A549 treated with CORT108297 at 1 μM for 4 hours (cell line): ENCODE measurements at places on chromosomes 6 and 20. TPM values are rescaled to one million over a fixed set of nuclear protein-coding genes. Genes with fewer than 3 reads are reported as not detected.

Gene C6orf52
- total RNA-seq = 1.1 to 2.2 TPM (median 1.4 TPM) in 5 replicates

Gene EEF1A2
- 141 to 180 TPM (median 158 TPM) in 5 replicates for total RNA-seq

Gene RIPPLY2
- total RNA-seq = 0.17 to 0.65 TPM (median 0.50 TPM) in 5 replicates

Gene SIGLEC1
- 0.01 to 0.03 TPM (median 0.02 TPM) in 4 of 5 replicates, not detected in the other for total RNA-seq

Gene MYCT1
- total RNA-seq = 0.03 to 0.14 TPM (median 0.03 TPM) in 5 replicates

Gene DAAM2
- not detected in 5 replicates for total RNA-seq

Gene GZF1
- 9.2 to 11.8 TPM (median 9.6 TPM) in 5 replicates for total RNA-seq

Gene RTN4IP1
- total RNA-seq = 8.7 to 11.1 TPM (median 9.5 TPM) in 5 replicates

Gene MICAL1
- 11.3 to 17.9 TPM (median 14.6 TPM) in 5 replicates for total RNA-seq

Gene MYB
- total RNA-seq = 0.49 to 1.1 TPM (median 0.89 TPM) in 5 replicates

Gene CNR1
- total RNA-seq = 0.39 to 1.1 TPM (median 0.57 TPM) in 5 replicates

Gene WFDC2
- total RNA-seq = 0.20 to 0.23 TPM in 2 of 5 replicates, not detected in the others

Gene CPXM1
- 0.02 TPM in 1 of 5 replicates, not detected in the others for total RNA-seq

Gene PHACTR1
- 0.04 to 0.08 TPM in 2 of 5 replicates, not detected in the others for total RNA-seq

Gene MAS1
- total RNA-seq = not detected in 5 replicates

Gene STMND1
- not detected in 5 replicates for total RNA-seq

Gene SGK2
- 7.1 to 8.2 TPM (median 7.7 TPM) in 5 replicates for total RNA-seq

Gene ACOT8
- total RNA-seq = 13.9 to 22.6 TPM (median 20.1 TPM) in 5 replicates

Gene PTPN1
- 35.9 to 39.3 TPM (median 38.1 TPM) in 5 replicates for total RNA-seq

Gene PLCB1
- 0.23 to 0.85 TPM (median 0.70 TPM) in 5 replicates for total RNA-seq

Gene PACSIN1
- 0.01 to 0.08 TPM (median 0.06 TPM) in 5 replicates for total RNA-seq

Gene ECT2L
- not detected in 5 replicates for total RNA-seq

Gene FAM162B
- total RNA-seq = not detected in 5 replicates

Gene EYA4
- total RNA-seq = 9.6 to 11.6 TPM (median 11.4 TPM) in 5 replicates

Gene CRIP3
- 0.44 to 1.1 TPM (median 0.52 TPM) in 5 replicates for total RNA-seq

Gene C20orf204
- total RNA-seq = 0.20 to 0.62 TPM (median 0.50 TPM) in 5 replicates

Gene FAM110A
- 6.8 to 11.7 TPM (median 11.6 TPM) in 5 replicates for total RNA-seq

Gene EGFL8
- total RNA-seq = 1.4 to 2.6 TPM (median 1.9 TPM) in 5 replicates

Gene CCN2
- 27.9 to 42.3 TPM (median 37.8 TPM) in 5 replicates for total RNA-seq

Gene CFAP61
- total RNA-seq = 0.33 to 0.73 TPM (median 0.47 TPM) in 5 replicates

Gene MCCD1
- not detected in 5 replicates for total RNA-seq

Gene CST4
- total RNA-seq = not detected in 5 replicates

Gene CD40
- total RNA-seq = 3.4 to 5.3 TPM (median 4.8 TPM) in 5 replicates

Gene ZSWIM3
- 1.4 to 2.1 TPM (median 1.4 TPM) in 5 replicates for total RNA-seq

Gene ALDH5A1
- total RNA-seq = 6.4 to 8.2 TPM (median 7.4 TPM) in 5 replicates

Gene SLC2A10
- total RNA-seq = not detected in 5 replicates

Gene OOEP
- total RNA-seq = not detected in 5 replicates

Gene TUBB2B
- 13.0 to 14.6 TPM (median 13.4 TPM) in 5 replicates for total RNA-seq

Gene JPH2
- total RNA-seq = 1.1 to 1.8 TPM (median 1.5 TPM) in 5 replicates

Gene PRR18
- total RNA-seq = 0.08 to 0.22 TPM (median 0.09 TPM) in 5 replicates

Gene SIM1
- not detected in 5 replicates for total RNA-seq

Gene BTN1A1
- 0.03 TPM in 1 of 5 replicates, not detected in the others for total RNA-seq

Gene PTK7
- 3.9 to 5.6 TPM (median 4.8 TPM) in 5 replicates for total RNA-seq

Gene HLA-DQA2
- total RNA-seq = not detected in 5 replicates

Gene CTSZ
- total RNA-seq = 145 to 191 TPM (median 186 TPM) in 5 replicates

Gene ANKRD66
- not detected in 5 replicates for total RNA-seq

Gene VSTM2L
- 5.8 to 10.5 TPM (median 8.8 TPM) in 5 replicates for total RNA-seq

Gene FRS3
- total RNA-seq = 1.9 to 3.3 TPM (median 2.8 TPM) in 5 replicates

Gene FAM210B
- total RNA-seq = 10.8 to 12.7 TPM (median 11.3 TPM) in 5 replicates

Gene AVP
- not detected in 5 replicates for total RNA-seq

Gene CDSN
- 0.03 TPM in 1 of 5 replicates, not detected in the others for total RNA-seq

Gene PRSS16
- total RNA-seq = 3.0 to 3.6 TPM (median 3.2 TPM) in 5 replicates

Gene FBXO30
- total RNA-seq = 5.1 to 6.4 TPM (median 6.0 TPM) in 5 replicates

Gene GSTA4
- 7.7 to 11.0 TPM (median 8.5 TPM) in 5 replicates for total RNA-seq

Gene TMC2
- not detected in 5 replicates for total RNA-seq

Gene MYLK4
- total RNA-seq = 0.12 to 0.18 TPM (median 0.13 TPM) in 5 replicates

Gene WFDC13
- total RNA-seq = not detected in 5 replicates

Gene SLC18B1
- total RNA-seq = 4.9 to 5.8 TPM (median 5.1 TPM) in 5 replicates
